ENCODE measurements at places on chromosomes 1 and 21.
A peak's percentile ranks its signal among the peaks of the same experiment; 100 is the strongest.

DNA sequence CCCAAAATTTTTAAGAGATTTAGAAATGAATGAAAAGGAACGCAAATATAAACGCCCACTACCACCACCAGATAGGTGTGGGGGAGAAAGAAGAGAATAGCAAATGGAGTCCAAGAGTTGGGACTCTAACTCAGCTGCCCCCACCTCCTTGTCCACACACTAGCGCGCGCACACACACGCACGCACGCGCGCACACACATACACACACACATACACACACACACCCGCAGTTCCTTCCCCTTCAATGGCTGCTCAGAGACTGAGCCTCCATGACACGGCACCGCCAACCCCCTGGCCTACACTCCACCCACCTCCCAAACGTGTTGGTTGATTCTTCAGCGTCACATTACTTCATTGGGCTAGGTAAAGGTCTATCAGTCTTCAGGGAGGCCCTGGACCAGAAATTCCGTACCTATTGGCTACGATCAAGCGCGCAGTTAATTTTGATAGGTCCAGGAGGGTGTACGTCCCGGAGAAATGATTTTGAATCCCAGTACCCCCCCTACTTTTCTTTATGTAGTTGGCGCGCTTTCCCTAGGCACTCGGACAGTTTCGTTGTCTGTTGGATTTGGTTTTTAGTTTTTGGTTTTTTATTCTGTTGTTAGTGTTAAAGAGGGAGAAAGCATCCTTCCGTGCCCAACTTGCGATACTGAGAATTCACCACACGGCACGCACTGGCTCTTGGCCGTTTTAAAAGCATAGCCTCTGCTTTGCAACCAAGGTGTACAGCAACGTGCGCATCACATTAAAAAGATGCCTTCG is at the start of gene ANP32E:
ANP32E (minus strand) TSS at position 261 of the 762 bp plus-strand sequence. CDS start 326 bp downstream, outside the sequence.
- peak; percentile 97 for DNase-seq

- DNase-seq: peak; percentile 87
Measured at GRCh38 chr1:44031252-44032169, at the start of gene SLC6A9. TSS of gene SLC6A9 (minus strand) at chr1:44031462. CDS start at chr1:44024277, 7,185 bp downstream.

GRCh38 chr1:60394436-60394835 is 320.9 kb upstream of the C1orf87 start:
- DNase-seq: no peak

DNA sequence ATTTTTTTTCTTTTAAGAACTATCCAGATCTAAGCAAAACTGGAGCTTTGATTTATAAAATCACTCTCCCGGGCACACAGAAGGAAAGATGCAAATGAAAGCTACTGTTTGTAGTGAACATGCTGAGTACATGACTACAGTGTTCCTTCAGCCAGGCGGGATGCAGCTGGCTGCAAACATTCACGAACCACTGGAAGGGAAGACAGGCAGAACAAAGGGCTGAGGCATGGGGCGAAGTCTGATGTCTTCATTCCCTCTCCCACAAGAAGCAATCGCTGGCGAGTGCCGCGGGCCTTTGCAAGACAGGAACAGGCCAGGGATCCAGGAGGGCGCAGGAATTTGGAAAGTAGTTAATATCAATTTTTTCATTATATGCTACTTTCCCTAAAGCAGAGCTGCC is 257.9 kb upstream of the AJAP1 start:
- DNase-seq: no peak

GRCh38 chr1:236451796-236452373 is 57.8 kb downstream of the EDARADD start:
- peak; percentile 36 for DNase-seq

- no peak for DNase-seq
Measured at GRCh38 chr1:63124666-63125191, 197.6 kb upstream of the FOXD3 start.

GRCh38 chr1:181784039-181784683 is 277.4 kb downstream of the ZNF648 start:
- DNase-seq: no peak

DNA sequence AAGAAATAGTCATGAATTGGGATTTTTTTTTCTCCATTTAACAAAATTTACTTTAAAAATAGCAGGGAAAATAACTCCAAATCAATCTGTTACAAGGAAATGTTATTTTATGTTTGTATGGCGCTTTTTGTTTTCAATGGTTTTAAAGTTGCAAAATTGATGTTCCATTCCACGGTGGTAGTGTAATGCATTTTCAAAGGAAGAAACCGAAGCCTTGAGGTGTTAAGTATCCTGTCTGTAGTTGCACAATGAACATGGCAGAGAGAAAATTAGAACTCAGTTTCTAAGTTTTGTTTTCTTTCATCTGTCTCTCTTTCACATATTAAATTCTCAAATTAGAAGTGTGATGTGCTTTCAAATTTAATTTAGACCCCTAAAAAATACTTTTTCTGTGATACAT is 841.8 kb downstream of the USP25 start:
- no peak for DNase-seq

DNA sequence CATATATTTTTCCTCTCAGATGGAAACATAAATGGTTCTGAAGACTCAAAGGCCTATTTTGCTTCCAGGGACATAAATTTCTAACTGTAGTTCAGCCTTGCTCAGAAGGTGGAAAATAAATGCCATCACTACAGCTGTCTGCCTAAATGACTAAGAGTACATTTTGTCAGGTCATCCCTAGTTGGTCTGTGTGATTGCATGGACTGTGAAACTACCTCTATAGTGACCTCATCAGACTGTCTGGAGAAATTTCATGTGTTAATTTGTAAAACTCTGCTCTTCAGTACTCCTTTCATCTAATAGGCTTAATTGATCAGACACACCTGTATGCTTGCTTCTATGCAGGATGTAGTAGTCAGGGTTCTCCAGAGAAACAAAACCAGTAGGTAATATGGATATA is 886.9 kb downstream of the AMY1C start:
- no peak for DNase-seq

DNA sequence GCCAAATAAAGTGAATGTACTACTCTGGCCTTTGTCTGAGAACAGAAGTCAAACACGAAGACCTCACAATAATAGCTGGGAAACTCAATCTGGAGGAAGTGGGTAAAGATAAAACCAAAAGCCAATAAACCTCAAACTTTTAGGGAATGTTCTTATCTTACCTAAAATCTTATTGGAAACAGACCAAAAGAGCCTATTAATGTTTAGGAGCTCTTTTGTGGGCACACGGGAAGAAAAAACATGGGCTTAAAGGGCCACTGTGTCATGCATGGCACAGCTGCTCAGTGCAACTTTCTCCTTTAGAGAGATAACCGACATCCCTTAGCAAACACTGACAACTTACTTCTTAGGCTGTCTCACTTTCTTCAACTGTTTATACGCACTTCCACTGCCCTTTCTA is 16.1 kb downstream of the EIF2B3 start:
- DNase-seq: no peak

GRCh38 chr1:94823116-94823515 is 3.0 kb downstream of the SLC44A3 start:
- DNase-seq: no peak

GRCh38 chr1:234854645-234855039 is 244.7 kb upstream of the IRF2BP2 start:
- DNase-seq: no peak

DNA sequence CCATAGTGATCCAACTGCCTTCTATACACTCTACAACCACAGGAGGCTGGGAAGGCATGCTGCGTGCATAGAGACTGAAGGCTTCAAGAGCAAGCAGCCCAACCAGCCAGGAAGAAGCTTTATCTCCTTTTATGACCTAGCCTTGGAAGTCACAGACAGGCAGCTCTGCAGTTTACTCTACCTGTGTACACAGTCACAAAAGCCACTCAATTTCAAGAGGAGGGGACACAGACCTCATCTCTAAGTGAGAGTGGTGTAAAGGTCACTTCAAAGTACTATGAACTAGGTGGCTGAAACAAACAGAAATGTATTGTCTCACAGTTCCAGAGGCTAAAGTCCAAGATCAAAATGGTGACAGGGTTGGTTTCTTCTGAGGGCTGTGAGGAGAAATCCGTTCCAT is 69.6 kb upstream of the GJB5 start:
- DNase-seq: no peak

DNA sequence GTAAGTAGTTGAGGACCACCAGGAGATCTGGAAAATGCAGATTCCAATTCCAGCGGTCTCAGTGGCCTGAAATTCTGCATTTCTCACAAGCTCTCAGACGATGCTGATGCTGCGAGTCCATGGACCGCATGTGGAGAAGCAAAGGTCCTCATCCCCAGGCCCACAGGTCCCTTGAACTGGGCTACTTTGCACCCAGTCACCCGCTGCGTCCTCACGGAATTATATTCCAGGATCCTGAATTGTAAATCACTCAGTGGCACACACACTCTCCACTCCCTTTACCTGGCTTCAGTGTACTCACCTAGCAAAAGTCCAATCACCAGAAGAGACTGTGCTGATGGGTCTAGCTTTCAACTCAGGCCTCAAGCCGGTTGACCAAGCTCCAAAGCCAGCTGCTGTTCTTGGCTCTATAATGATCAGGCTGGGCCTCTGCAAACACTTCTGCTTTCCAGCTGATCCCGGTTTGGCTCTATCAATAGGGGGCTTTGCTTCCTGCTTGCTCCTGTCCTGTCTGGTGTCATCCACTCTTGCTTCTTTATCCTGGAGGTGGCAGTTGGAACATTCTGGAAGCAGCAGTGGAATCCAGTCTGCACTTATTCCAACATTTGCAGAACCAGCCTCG is 904 bp upstream of the RPL22 start:
- no peak for DNase-seq

DNA sequence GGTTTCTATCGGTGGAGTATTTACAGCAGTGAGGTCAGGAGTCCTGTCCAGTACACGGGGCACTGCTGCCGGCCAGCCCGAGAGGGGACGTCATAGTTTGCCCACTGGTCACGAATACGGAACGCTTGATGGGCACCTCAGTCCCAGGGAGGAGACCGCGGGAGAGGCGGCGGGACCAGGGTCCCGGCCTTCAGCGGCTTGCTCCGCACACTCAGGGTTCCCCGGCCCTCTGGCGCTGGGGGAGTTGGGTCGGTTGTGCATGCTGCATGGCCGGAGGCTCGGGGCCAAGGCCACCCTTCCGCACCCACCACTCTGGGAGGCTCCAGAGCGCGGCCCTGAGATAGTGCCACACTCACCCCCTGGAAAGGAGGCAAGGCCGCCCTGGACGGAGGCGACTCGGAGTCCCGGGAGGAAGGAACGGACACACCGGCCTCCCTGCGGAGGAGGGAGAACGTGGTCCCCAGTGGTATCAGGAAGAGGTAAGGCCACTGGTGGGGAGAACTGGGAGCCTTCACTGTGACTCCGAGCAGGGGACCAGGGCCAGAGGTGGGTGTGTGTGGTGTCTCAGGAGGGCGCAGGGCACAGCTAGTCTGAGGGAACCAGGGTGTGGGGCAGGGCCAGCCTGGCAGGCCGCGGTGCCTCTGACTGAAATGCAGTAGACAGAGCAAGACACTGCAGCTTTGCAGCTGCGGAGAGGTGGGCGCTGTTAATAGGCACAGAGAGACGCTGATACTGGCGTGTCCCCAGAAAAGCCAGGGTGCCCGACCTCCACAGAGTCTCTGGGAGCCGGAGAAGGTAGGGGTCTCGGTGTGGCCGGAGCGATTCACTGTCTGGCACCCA is 28.6 kb upstream of the PRSS38 start:
- DNase-seq: no peak

DNA sequence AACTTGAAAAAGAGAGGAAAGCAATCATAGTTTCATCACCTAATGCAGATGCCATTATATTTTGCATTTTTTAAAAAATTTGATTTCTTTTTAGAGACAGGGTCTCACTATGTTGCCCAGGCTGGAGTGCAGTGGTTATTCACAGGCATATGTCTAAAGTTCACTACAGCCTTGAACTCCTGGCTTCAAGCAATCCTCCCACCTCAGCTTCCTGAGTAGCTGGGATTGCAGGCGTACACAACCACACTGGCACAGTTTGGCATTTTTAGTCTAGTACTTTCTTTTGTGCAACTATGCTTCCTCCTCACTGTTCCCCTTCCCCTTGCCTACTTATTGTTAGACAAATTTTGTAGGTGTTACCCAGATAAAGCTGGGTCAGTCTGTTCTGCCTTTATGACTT is 18.0 kb downstream of the RHOU start:
- no peak for DNase-seq

DNA sequence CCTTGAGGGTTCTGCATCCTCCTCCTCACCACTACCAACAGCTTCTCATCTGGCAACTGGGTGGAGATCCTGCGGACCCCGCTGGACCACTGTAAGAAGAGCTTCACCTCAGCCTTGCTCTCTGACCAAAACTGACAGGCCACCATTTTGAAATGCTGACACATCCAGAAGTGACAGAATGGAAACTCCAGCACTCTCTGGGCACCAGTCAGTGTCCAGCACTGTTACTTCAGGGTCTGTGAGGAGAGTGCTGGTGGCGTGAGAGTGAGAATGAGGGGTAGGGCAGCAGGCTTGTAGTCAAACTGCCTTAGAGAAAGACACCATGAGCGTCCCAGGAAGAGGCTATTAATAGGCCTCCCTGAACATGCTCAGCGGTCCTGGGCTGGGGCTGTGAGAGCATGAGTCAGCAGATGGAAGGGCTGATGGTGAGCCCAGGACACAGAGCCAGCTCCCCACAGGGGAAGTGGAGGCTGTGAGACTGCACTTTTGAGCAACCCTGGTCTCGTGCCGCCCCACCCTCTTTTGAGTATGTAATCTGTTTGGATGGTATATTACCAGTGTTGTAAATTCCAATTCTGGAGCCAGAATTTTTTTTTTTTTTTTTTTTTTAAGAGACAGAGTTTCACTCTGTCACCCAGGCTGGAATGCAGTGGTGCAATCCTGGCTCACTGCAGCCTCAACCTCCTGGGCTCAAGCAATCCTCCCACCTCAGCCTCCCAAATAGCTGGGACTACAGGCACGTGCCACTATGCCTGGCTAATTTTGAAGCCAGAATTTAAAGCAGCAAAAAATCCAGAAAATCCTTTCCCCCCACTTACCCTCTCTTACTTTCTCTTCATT is 34.4 kb upstream of the SLC30A1 start:
- peak; percentile 97 for DNase-seq

GRCh38 chr1:185314411-185314810 is 2.6 kb downstream of the IVNS1ABP start:
- DNase-seq: no peak

DNA sequence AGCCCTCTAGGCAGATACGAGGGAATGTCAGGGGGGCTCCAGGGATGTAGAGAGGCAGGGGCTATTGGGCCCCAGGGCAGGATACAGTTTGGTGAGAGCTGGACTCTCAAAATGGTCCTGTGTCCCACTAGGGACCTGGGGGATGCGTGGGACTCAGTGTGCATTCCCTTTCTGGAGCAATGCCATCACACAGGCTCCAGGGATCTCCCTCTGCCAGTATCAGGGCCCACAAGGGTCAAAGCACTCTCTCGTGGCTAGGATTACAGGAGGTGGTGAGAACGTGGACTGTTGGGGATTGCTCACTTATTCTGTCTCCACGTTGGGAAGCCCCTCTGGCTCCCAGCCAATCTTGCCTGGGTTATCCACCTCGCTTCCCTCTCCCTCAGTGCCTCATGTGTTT is 25.8 kb downstream of the KIAA0319L start:
- no peak for DNase-seq

DNA sequence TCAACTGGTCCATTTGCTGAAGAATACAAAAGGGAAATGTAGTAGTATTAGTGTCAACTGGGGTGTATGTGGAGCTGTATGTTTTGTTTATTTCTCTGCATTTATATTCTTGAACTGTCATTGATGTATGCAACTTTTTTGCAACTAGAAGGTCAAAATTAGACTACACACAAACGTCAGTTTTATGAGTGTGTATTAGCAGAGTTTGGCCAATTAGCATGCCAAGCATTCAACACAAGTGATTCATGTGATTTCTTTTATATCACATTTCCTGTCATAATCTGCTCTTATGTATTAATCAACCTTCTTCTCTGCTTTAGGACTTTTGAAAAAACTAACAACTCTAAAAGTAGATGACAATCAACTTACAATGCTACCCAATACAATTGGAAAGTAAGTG is 211.1 kb downstream of the LRRC40 start:
- no peak for DNase-seq
